ENCODE measurements at places on chromosomes 12 and 14.

- no peak for DNase-seq
These were observed 80.2 kb upstream of the SLC38A2 start for GRCh38 chr12:46452776-46453175.

DNA sequence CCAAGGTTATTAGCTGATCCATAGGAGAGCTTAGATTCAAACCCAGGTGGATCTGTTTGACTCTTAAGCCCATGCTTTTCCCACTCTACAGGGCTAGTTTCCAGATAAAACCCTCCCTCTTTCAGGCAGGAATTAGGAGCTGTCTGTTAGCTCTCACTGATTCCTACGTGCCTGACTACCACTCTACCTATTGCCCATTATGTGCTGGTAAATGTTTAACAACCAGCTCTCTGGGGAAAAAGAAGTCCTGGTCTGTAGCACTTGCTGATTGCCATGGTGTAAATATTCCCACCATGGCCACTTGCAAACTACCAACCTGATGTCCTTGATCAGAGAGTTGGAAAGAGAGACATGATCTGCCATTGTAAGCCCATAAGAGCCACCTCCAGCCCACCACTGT lies 65.5 kb upstream of the BDKRB2 start:
- no peak for DNase-seq

DNA sequence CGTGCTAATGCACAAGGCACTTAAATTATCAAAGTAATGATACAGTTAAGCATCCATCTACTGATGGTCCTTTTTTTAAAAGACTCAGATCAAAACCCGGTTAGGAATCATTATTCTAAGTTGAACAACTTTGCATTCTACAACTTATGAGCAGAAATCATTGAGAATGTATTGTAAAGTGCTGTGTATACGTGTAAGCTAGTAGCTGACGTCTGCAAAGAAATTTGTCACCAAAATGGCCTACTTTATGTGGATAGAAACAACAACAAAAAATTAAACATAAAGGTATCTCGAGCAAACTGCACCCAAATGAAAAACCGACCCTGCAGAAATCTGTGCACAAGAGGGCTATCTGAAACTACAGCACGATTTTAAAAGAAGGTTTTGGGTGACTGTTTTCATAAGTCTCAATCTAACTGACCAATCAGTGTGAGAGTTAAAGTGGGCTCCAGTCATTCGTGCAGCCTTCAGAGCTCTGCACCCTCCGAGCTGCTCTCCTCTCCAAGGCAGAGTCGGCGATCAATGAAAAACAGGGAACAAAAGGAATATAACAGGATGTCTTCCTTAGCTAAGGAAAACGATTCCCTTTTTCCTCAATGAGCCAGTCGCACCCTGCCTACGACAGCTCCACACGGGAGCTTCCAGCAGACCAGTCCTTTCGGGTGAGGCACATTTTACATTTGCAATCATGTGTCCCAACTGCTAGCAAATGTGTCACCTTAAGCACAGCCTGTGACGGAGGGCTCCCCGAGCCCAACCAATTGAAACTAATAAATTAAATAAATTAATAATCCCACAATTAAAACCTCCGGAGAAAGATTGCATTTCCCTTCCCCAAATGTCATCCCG lies 200.7 kb upstream of the FOXN3 start:
- no peak for DNase-seq

DNA sequence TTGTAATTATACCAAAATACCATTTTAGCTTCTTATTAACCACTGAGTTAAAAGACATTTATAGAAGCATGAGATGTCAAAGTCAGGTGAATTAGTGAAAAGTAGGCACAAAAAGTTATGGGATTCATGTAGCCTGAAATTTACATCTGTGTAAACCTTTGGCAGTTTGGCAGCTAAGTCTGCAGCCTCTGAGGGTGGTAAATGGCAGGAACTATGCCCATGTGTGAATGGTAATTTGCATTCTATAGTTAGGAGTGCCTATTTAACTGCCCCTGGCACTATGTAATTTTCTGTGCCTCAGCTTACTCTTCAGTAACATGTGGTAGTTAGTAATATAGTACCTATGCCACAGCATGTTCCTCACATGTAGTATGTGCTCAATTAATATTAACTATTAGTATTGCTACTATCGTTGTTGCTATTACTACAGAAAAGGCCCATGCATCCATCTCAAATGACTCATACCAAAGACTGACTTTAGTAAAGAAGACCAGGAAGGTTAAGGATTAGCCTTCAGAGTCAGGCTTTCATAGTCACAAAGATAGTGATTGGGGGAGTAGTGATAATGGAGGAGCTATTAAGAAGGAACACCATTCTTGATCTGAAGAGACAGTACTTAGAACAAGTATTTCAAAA lies 258.7 kb upstream of the BTG1 start:
- DNase-seq, result no peak

GRCh38 chr12:124837958-124838803 lies 25.5 kb downstream of the SCARB1 start:
- no peak for DNase-seq

DNA sequence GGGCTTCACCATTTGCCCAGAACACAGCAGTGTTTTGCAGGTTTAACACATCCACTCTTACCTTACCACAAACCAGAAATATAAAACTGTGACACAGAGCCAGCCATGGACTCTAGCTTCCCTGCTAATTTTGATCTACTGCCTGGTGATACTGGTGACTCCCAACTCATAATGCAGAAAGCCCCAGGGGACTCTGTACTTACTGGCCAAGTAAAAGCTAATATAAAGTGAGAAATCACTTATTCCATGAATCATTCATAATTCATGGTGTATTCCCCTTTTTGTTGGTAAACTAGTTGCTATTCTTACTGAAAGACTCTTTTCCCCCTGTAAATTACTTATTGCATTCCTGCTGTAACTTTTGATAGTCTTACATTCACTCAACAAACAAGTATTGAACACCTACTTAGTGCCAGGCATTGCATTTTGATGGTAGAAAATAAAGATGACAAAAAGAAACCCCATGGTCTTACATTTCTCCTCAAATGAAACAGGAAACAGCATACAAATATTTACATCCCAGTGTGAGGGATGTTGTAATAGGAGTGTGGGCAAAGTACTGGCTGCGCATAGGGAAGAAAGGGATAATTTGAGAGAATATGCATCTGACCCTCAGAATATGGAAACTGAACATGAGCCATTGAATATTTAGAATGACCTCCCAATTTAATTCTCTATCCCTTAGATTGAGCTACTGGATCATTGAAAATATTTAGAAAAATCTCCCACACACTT lies 279.6 kb downstream of the PDZRN4 start:
- no peak for DNase-seq

GRCh38 chr14:105980224-105980623 lies 453.8 kb downstream of the TMEM121 start:
- no peak for DNase-seq

DNA sequence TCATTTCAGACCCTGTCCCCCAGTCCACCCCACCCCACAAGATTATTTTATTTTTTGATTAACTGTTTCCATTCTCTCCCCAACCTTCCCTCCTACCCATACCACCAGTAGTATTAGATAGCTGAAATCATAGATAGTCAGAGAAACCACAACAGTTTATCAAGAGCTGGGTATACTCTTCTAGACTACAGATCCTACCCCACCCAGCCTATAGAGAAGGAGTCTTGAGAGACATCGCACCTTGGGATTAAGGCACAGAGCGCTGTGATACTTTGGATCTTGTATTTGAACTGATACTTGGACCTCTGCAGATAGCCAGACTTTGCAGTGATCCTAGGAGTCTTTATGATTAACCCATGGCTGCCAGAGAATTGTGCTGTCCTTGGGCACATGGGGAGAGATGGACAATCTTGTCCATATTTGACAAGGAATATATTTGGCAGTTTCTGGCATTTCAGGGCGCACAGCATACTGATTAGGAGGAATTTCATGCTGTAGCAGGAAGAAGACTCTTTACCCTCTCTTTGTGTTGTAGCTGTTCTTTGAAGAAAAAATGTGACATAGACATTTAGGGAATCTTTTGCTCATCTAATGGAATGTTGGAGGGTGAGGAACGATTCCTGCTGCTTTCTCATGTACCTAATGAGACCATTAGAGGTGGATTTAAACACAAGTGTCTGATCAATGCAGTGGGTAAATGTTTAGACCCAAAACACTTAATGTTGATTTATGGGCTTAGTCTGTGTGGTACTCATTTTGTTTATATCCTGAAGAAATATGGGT lies 982 bp downstream of the RBMS2 start:
- DNase-seq, result no peak

- DNase-seq, result no peak
These were observed 299.2 kb downstream of the GLT1D1 start for GRCh38 chr12:129152351-129153104.

DNA sequence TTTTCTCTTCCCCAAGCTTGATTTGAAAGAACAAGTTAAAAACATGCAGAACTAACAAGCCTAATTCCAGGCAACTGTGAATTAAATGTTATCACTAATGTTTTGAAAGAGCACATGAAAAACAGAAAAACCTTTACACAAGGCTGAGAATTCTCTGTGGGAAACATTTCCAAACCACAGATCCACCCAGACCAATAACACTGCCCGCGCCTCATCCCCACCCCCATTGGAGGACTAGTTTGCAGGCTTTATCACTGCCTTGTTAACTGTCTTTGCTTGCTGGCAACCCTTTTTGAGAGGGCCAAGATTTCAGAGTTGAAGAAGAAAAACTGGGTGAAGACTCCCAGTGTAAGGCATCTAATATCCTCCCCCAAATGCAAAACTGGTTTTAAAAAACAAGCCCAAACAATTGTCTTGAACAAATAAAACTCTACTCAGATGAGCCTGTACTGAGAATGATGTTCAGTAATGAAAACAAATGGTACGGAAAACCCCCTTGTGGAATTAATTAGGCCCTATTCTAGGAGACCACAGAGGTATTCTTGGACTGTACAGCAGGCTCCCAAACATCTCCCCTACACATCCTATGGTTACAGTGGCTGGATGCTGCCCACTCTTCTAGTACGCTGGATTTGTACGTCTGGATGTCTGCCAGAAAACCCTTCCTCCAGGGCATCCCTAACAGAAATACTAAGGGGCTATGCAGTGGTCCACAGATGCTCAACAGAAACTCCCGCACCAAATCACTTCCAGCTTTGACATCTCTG lies 5.8 kb downstream of the MAX start:
- DNase-seq, result no peak

DNA sequence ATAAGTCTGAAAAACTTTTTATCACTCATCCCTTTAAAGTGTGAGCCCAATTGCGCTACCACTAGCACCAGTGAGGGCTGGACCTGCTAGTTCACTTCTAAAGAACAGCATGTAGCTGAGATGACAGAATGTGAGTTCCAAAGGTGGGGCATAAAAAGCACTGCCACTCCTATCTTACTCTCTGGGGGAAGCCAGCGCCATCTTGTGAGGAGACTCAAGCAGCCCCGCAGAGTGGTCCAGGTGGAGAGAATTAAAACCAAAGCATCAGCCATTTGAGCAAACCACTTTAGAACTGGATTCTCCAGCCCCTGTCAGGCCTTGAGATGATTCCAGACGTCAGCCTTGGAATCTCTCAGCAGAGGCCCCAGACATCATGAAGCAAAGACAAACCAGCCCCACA lies 39.9 kb downstream of the TMEM132D start:
- no peak for DNase-seq

DNA sequence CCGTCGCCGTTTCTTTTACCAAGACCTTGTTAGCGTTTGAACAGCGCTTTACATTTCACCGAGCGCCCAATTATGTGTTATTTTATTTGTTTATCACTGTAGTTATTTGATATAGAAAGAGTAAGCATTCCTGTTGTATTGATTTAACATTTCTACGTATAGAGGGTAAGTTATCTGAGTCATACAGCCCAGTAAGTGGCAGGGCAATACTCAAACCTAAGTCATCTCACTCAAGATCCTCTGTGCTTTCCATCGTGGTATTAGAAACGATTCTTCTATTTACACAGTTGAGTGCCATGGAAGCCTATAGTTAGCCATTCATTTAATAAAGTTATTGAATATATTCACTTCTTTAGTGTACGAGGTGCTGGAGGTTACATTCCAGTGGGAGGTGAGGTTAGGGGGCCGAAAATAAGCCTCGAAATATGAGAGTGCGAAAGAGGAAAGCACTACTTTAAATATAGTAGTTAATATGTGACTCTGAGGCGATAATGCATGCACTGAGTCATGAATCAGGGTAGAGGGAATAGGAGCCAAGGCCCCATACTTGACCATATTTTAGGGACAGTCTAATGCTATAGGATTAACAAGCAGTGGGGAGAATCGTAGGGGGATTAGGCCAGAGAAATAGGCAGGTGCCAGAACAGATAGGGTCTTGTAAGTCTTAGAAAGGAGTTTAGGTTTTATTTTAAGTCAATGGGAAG lies 629 bp downstream of the RAD51AP1 start:
- DNase-seq, result no peak

GRCh38 chr12:2035431-2036055 lies 17.2 kb upstream of the CACNA1C start:
- no peak for DNase-seq

DNA sequence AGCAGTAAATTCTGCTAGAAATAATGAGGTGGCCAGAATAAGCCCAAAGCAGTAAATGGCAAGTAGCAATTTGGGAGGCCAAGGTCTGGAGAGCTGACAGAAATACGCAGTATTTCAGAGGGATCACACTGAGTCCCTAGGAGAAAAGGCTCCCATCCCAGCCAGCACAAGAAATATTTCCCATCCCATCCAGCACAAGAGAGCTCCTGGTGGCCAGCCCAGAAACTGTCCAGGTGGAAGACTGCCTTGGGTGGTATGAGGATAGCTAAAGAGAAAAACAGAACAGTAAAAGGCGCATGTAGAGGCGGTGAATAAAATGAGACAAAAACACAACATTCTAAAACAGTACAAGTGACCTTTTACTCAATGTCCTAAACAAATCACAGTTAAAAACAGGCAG lies 120.7 kb downstream of the HECTD4 start:
- DNase-seq, result no peak

DNA sequence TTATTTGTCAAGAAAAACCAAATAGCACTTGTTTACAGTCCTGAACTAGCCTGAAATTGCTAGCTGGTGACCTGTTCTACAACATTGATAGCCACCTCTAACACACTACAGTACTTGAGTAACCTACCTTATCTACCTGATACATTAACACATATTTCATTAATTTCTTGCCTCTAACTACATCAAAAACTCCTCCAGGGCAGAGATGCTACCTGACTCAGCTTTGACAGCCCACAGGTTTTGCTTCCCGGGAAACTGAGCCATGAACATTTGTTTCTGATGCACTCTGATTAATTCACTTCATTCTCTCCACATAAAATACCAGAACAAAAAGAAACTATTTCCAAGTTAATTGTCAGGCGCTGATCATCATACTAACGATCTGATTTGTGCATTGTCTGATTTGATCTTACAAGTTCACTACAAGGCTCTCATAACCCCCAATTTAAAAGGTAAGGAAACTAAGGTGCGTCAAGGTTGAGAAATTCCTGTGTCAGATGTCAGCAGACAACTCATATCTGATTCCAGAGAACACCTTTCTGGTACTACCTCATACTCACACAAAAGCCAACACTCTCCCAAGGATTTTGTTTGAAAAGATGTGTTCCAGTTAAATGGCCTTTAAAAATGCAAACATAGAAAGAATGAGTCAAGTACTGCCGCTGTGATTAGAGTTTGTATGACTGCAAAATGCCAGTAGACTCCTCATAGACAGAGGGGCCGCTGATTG lies 768.7 kb downstream of the BCL11B start:
- no peak for DNase-seq

- no peak for DNase-seq
These were observed 130.9 kb upstream of the USP15 start for GRCh38 chr12:62129291-62129690.

- DNase-seq, result no peak
These were observed 8.4 kb downstream of the ANO6 start for GRCh38 chr12:45224311-45224710.

- no peak for DNase-seq
These were observed 281.9 kb downstream of the CACNA1C start for GRCh38 chr12:2334689-2335088.

GRCh38 chr14:50910495-50911420 lies 33.5 kb downstream of the PYGL start:
- no peak for DNase-seq
